ENCODE measurements at places on chromosomes 1 and 21.

- H3K4me1 ChIP-seq: peaks cover 7% of the 10 kb centered on the region
- H3K4me3 ChIP-seq: no peak overlapping the region
- H3K27me3 ChIP-seq: no peaks in the 10 kb centered on the region
- DNase-seq: peak; percentile 46
- H3K27ac ChIP-seq: no peak overlapping the region
Measured at GRCh38 chr1:232473324-232473723, 156.6 kb downstream of the SIPA1L2 start.

- no peak for DNase-seq
- peaks cover 5% of the 10 kb centered on the region for H3K4me1 ChIP-seq
- H3K36me3 ChIP-seq: no peaks in the 10 kb centered on the region
- H3K27me3 ChIP-seq: no peaks in the 10 kb centered on the region
Measured at GRCh38 chr1:51214615-51215131, 21.4 kb upstream of the RNF11 start.

DNA sequence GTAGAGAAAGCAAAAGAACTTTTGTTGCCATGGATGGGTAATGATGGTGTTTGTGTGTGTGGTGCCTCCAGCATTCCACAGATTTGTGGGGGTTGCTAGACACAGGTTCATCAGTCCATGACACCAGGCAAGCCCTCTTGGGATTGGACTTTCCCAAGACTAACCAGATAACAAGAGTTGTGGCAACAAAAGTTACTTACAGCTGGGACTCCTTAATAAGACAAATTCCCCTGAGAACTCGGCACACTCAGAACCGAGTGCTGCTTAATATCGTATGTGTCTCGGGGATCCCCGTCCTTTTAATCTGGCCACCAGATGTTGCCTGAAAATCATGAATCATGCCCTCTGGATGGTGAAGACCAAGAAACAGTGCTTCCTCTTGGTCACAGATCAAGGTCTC is 193.3 kb downstream of the AJAP1 start:
- no peak overlapping the region for H3K4me3 ChIP-seq
- H3K27me3 ChIP-seq: no peaks in the 10 kb centered on the region
- H3K27ac ChIP-seq: no peak overlapping the region
- no peak for DNase-seq
- H3K4me1 ChIP-seq: no peaks in the 10 kb centered on the region
- no peaks in the 10 kb centered on the region for H3K36me3 ChIP-seq

DNA sequence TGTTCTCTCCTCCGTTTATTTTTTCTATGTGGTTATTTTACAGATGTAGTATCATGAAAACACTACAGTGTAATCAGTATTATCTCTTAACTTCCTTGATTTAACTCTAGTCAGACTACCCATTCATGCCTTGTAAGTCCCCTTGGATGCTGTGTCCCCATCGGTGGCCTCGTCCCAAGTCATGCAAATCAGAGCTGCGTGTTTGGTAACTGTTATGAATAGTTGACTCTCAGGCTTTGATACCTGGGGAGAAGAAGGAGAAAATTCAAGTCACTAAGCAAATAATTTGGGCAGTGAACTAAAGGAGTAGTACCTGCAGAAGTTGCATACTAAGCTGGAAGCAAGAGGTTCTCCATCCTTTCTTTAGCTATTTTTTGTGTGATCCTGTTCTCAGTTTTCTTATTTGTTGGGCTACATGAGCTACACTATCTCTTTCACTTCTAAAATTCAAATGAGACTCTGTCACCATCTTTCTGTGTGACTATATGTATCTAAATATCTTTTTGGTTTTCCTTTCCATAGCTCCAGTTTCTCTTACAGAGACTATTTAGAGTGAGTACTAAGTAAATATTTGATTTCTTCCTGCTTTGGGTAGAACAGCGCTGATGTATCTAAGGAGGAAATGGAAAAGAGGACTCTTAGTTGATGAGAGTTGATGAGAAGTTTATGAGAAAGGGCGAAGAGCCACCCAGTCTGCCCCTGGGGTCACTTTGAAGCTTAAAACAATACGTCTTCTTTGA is 50.9 kb downstream of the VANGL2 start:
- no peak overlapping the region for H3K27ac ChIP-seq
- no peaks in the 10 kb centered on the region for H3K27me3 ChIP-seq
- no peak overlapping the region for H3K4me3 ChIP-seq

DNA sequence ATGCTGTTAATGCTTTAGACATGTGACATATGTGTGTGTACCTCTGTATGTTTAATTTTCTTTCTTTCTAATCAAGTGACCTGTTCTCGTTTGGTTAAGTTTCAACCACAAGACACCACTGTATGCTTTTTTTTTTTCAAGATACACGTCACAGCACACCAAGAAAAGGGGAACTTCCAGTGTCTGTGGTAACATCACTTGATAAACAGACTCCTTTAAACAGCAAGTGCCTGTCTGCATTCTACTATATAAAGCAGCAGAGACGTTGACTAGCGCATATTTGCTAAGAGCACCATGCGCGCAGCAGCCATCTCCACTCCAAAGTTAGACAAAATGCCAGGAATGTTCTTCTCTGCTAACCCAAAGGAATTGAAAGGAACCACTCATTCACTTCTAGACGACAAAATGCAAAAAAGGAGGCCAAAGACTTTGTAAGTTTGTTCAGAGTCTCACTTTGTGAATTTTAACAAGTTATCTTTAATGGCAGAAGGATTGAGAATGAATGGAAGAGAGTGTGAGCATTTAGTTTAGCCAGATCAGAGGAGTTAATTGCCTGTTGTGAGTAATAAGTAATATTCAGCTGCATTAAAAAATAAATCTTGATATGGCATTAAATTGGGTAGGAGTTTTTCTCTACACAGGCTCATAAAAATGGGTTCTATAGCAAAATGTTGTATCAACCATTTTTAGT is at the start of gene RGS1:
Gene RGS1, plus strand, starts transcription at position 275 of the 691 bp plus-strand sequence. Its CDS starts 20 bp downstream, at position 295.
- H3K27ac ChIP-seq: no peak within 1 kb of the TSS
- no peaks in the 10 kb centered on the region for H3K36me3 ChIP-seq
- peak; percentile 66 for DNase-seq
- H3K27me3 ChIP-seq: no peaks in the 10 kb centered on the region

- no peak overlapping the region for H3K27ac ChIP-seq
- no peaks in the 10 kb centered on the region for H3K4me1 ChIP-seq
- H3K4me3 ChIP-seq: no peak overlapping the region
- H3K36me3 ChIP-seq: no peaks in the 10 kb centered on the region
Measured at GRCh38 chr1:34132161-34132420, 32.9 kb downstream of the CSMD2 start.

DNA sequence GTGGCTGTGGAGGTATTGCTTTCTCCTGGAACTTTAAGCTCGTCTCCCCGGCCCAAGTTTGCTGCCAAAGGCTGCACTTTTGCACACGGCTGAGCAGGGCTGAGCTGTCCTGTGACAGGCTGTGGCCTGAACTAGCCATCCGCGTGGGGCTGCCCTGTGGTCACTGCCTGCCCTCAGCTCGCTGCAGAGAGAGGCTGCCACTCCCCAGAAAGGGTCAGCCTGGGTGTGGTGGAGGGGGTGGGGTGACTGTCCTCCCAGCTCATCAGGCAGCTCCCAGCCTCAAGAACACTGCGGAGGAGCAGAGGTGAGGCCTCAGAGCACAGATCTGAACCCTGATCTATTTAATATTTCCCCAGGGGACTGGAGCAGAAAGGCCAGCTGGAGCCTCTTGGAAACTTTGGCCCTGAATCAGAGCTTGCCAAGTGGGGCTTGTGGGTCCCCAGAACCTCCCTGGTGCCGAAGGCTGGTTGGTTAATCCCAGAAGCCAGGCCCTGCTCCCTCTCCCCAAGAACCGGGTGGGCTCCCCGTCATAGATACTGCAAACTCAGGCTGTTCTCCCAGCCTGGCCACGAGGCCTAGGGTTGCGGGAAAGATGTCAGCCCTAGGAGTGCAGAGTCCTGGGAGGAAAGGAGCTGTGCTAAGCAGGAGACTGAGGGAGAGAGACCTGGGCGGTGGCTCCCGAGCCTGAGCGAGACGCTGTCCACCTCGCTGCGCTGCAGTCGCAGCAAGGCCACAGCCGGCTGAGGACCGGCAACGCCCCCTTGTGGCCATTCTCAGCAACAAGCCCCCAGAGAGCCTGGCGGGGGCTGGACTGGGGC is 125.1 kb upstream of the IPO9 start:
- H3K4me1 ChIP-seq: peaks cover 19% of the 10 kb centered on the region
- H3K27ac ChIP-seq: peak overlapping the region; percentile 43
- peak; percentile 73 for DNase-seq
- no peaks in the 10 kb centered on the region for H3K27me3 ChIP-seq
- no peaks in the 10 kb centered on the region for H3K36me3 ChIP-seq
- H3K4me3 ChIP-seq: no peak overlapping the region

DNA sequence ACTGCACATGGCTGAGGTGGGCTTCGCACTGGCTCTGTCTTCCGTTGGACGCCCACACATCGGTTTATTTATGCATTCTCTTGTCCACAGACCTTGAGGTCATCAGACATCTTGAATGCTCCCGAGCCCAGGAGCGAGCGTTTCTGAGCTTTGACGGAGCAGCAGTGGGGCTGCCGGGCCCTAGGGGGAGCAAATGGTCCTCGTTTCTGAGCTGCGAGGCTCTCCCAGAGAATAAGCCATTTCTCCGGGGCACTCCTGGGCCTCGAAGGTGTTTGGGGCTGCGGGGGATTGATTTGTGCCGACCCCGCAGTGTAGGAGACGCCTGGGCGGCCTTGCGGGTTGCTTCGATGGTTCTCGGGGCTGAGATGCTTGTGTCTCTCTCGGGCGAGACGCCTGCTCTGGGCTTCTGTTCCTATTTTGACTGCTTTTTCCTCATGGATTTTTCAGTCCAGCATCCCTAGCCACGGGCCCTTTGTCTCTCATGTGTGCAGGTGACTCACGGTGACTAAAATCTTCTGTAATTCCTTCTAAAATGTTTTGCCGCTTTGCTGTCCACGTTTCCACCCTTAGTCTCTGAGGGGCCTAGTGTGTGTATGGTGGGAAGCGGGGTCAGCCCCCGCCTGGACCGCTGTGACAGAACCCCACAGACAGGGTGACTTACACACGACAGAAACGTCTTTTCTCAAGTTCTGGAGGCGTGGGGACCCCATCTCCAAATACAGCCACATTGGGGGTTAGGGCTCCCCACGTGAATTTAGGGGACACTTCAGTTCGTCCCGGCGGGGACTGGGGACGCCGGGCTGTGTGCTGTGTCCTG is 62.1 kb downstream of the FAAP20 start:
- peak overlapping the region; percentile 80 for H3K27ac ChIP-seq
- H3K4me3 ChIP-seq: peak overlapping the region; percentile 53
- peaks cover 24% of the 10 kb centered on the region for H3K27me3 ChIP-seq
- peaks cover 32% of the 10 kb centered on the region for H3K4me1 ChIP-seq
- H3K36me3 ChIP-seq: no peaks in the 10 kb centered on the region

- H3K27ac ChIP-seq: peak overlapping the region; percentile 18
- no peaks in the 10 kb centered on the region for H3K27me3 ChIP-seq
- no peak for DNase-seq
- no peaks in the 10 kb centered on the region for H3K36me3 ChIP-seq
- H3K4me3 ChIP-seq: no peak overlapping the region
Measured at GRCh38 chr1:111725192-111725591, 14.0 kb downstream of the INKA2 start.

GRCh38 chr1:185159966-185160365 is 3.0 kb downstream of the SWT1 start:
- DNase-seq: no peak
- H3K4me1 ChIP-seq: no peaks in the 10 kb centered on the region
- H3K36me3 ChIP-seq: peaks cover 40% of the 10 kb centered on the region
- H3K4me3 ChIP-seq: no peak overlapping the region
- H3K27me3 ChIP-seq: no peaks in the 10 kb centered on the region
- H3K27ac ChIP-seq: no peak overlapping the region

GRCh38 chr1:24988558-24988912 is 58.5 kb upstream of the RUNX3 start:
- H3K4me1 ChIP-seq: no peaks in the 10 kb centered on the region
- DNase-seq: no peak
- no peak overlapping the region for H3K4me3 ChIP-seq
- H3K36me3 ChIP-seq: no peaks in the 10 kb centered on the region
- H3K27ac ChIP-seq: no peak overlapping the region

- H3K27ac ChIP-seq: no peak overlapping the region
- peaks cover 16% of the 10 kb centered on the region for H3K4me1 ChIP-seq
- DNase-seq: no peak
- no peaks in the 10 kb centered on the region for H3K27me3 ChIP-seq
- H3K4me3 ChIP-seq: no peak overlapping the region
Measured at GRCh38 chr1:6273380-6273891, 12.5 kb upstream of the GPR153 start.

GRCh38 chr1:172398193-172398592 is 22.3 kb upstream of the C1orf105 start:
- no peaks in the 10 kb centered on the region for H3K36me3 ChIP-seq
- no peaks in the 10 kb centered on the region for H3K27me3 ChIP-seq
- no peak for DNase-seq
- peak overlapping the region; percentile 74 for H3K27ac ChIP-seq
- peaks cover 75% of the 10 kb centered on the region for H3K4me1 ChIP-seq

- peaks cover 26% of the 10 kb centered on the region for H3K27me3 ChIP-seq
- no peak overlapping the region for H3K4me3 ChIP-seq
- DNase-seq: no peak
- H3K4me1 ChIP-seq: no peaks in the 10 kb centered on the region
Measured at GRCh38 chr21:33174756-33175155, 55.0 kb upstream of the IFNAR2 start.

DNA sequence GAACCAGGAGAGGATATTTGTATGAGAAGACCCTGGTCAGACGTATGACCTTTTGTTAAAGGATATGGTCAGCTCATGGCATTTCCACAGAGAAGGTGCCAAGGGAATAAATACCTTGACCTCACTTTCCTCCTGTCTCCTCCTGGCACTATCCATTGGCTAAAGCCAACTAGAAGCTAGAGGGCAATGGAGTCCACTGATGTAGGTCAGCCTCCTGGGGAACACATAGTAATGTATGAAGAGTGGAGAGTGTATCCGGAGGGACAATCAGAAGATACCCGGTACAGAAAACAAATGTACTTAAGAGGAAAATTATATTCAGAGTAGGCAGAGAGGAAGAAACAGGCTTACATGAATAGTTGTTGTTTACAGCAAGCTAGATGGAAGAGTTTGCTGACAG is 698 bp upstream of the NTMT2 start:
- no peak overlapping the region for H3K4me3 ChIP-seq
- H3K27ac ChIP-seq: no peak overlapping the region
- H3K27me3 ChIP-seq: no peaks in the 10 kb centered on the region
- H3K4me1 ChIP-seq: no peaks in the 10 kb centered on the region
- no peaks in the 10 kb centered on the region for H3K36me3 ChIP-seq
- DNase-seq: no peak

DNA sequence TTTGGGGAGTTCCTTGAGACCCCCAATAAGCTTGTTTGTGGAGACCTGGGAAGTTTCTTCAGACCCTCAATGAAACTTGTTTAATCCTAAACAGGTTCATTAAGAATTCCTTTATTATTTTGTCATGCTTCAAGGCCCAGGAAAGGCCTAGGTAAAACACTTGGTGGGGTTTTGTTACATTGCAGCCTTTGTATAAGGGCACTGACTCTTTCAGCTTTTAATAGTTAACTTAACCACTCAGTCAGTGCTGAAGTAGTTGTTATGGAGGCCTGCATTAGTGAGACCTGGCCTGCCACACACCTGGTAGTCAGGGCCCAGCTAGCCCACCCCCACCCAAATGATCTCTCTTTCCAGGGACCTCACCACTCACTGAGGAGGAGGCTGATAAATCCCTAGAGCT is 103.7 kb downstream of the FCRL5 start:
- no peaks in the 10 kb centered on the region for H3K27me3 ChIP-seq
- no peak for DNase-seq
- no peak overlapping the region for H3K27ac ChIP-seq
- no peaks in the 10 kb centered on the region for H3K4me1 ChIP-seq
- no peak overlapping the region for H3K4me3 ChIP-seq

GRCh38 chr1:87155648-87156047 is 173.0 kb upstream of the LMO4 start:
- DNase-seq: no peak
- no peaks in the 10 kb centered on the region for H3K36me3 ChIP-seq
- H3K4me1 ChIP-seq: no peaks in the 10 kb centered on the region
- H3K27me3 ChIP-seq: no peaks in the 10 kb centered on the region
- H3K27ac ChIP-seq: no peak overlapping the region
- no peak overlapping the region for H3K4me3 ChIP-seq
